ENCODE measurements at places on chromosomes 7 and 10.
A peak's percentile ranks its signal among the peaks of the same experiment; 100 is the strongest.

GRCh38 chr10:18333621-18334020 lies 193.4 kb downstream of the CACNB2 start:
- no peak for DNase-seq

DNA sequence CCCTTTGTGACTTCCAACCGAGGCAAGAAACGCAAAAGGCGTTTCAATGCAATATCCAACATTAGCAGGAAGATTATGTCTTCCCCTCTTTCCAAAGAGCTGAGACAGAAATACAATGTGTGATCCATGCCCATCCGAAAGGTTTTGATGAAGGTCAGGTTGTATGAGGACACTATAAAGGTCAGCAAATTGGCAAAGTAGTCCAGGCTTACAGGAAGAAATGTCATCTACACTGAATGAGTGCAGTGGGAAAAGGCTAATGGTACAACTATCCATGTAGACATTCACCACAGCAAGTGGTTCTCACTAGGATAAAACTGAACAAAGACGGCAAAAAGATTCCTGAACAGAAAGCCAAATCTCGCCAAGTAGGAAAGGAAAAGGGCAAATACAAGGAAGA lies 27.8 kb upstream of the DNA2 start:
- no peak for DNase-seq

DNA sequence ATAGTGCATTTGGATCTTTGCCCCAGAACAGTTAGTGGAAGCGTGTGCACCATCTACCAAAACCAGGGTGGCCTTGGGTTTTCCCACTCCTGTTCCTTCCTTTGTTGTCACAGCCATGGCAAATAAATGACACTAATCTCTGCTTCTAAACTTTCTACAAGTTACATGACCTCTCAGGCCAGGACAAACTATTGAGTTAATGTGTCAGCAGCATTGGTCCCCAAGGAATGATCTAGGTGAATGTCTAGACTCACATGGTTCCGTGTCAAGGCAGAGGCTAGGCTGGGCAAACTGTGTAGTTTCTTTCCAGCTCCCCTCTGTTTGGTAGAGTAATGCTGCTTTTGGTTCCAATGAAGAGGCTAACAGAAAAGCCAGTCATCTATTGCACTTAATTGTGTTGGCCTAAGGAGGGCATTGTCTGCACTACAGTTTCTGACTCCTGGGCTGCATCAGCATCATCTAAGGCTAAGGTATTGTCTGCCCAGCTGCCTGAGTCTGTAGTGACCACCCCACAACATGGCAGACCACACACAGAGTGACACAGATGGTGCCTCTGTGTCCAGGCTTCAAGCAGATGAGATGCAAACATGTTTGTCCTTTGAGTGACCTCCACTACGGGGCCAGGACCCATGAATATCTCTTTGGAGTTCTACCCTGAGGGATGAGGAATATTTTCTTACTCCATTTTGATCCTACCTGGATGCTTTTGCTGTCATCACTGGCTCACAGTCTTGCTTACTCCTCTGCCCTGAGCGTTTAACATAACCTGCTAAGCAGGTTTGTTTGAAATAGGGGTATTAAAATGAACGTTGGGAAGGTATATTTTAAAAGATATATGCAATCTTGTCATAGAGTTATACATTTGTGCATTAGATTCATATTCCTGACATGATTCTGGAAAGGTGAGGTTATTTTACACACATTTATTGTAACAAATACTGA lies 1.7 kb downstream of the CYP3A4 start:
- DNase-seq: no peak

DNA sequence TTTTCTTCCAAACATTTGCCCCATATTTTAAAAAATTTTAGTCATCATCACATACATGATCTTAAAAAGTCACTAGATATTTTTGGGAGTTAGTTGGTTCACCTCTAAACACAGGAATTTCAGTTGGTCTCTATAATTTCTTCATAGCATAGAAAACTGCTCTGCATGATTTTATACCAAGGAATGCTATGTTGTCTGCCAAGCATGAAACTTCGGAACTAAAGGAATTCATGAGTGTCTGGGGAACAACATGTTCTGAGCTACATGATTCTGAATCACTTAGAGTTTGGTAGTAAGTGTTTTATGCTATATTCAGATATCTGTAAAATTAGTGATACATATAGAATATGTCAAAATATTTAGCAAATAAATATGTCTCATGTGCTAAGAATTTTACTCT lies 957.8 kb downstream of the GATA3 start:
- no peak for DNase-seq

DNA sequence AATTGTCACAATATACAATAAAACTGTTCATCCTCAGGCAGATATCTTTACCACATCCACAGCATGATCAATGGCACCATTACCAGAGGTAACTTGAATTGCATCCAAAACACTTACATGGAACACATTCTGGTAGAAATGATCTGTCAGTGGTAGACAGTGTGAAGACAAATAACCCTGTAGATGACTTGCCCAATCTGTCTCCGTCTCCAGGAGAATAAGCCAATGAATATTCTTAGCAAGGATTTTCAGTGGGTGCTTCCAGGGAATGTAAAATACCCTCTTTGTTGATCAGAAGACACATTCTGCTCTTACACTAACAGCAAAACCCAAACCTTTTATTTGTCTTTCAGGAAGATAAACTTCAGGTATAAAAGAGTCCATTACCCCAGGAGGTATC lies 43.8 kb downstream of the VWC2 start:
- no peak for DNase-seq

GRCh38 chr10:30349967-30350735 lies 1.1 kb upstream of the MTPAP start:
- peak; percentile 11 for DNase-seq

- DNase-seq: no peak
Observed at GRCh38 chr10:89837165-89838043, 136.0 kb downstream of the KIF20B start.

GRCh38 chr7:7329326-7329725 lies 147.0 kb downstream of the C1GALT1 start:
- no peak for DNase-seq

GRCh38 chr7:151518105-151518946 lies 1.4 kb downstream of the RHEB start:
- DNase-seq: peak; percentile 77

- DNase-seq: no peak
Observed at GRCh38 chr7:25196132-25196896, 32.0 kb downstream of the NPVF start.

DNA sequence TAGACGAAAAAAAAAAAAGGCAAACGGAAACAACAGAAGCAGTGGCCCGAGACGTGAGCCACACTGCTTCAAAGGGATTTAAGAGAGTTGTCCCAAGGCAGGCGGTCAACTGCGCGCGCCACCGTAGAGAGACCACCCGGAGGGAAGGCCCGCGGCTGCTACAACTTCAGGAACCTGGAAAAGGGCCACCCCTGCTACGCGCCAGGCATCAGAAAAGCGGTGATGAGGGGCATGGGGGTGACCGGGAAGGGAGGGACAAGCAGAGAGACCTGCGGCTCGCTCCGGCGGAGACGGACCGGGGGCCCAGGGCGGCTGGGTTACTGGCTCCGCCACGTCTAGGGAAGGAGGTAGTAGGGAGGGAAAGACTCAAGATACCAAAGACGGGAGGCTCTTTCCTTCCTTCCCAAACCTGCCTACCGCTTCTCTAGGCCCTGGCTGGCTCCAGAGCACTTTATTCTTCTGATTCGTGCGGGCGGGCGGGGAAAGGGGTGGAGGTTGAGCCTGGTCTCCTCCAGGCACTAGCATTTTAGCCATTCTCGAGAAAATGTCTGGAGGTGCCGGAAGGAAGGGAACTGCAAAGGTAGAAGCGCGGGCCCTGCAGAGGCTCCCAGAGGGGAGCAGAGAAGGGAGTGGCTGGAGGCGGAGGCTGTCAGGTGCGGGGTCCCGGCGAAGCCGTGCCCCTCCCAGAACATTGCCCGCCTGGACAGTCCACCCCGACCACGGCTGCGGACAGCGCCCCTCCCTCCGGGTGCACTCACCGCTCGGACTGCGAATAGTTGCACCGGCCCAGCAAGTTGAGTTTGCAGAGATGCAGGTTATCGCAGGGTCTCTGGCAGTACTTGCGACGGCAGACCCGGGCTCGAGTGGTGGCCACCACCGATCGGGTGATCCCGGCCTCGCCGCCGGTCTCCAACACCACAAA lies 993 bp downstream of the ZC3HAV1 start:
- DNase-seq: peak; percentile 65

GRCh38 chr7:70940597-70940996 lies 191.3 kb upstream of the GALNT17 start:
- DNase-seq: no peak

- no peak for DNase-seq
Observed at GRCh38 chr7:92749327-92749755, 87.0 kb downstream of the CDK6 start.

GRCh38 chr10:30722956-30723620 lies 93.5 kb upstream of the LYZL2 start:
- peak; percentile 39 for DNase-seq

DNA sequence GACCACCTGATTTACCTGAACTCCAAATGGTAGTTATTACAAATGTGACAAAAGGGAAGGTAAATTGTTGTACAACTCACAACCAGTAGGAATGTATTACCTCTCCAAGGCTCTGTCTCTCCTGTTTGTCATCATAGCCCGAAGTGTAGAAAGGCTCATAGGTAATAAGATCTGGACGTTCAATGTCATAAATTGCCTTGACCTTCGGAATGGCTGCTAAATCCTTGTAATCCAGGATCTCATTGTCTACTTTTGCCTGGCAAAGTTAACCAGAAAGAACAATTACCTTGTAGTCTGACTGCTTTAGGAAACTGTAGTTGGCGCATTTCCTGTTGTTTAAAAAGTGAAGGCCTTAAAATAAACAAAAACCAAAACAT lies 68.6 kb upstream of the AFAP1L2 start:
- DNase-seq: no peak

DNA sequence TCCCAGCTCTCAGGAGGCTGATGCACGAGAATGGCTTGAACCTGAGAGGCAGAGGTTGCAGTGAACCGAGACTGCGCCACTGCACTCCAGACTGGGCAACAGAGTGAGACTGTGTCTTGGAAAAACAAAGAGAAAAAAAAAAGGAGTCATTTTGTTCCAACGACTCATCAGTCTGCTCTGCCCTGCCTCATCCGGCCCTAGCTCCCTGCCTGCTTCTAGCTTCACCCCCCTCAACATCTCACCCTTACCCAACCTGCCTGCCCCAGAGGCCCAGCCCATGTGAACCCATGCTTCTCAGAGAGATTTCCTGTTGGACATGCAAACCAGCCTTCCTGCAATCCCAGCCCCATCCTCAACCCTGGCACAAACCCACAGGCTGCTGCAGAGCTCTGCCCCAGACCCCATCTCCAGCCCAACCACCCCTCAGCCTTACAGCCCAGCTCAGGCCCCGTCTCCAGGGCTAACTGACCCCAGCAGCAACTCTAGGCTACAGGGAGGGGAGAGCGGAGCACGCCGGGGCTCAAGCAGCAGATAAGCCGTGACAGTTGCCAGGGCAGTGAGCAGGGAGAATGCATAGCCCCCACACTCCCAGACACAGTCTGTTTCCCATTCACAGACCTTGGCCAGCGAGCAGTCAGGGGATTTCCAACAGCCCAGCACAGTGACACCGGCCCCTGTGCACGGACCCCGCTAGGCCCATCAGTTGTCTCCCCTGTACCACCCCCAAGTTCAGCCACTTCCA lies 86.0 kb upstream of the KCTD7 start:
- DNase-seq: no peak

- no peak for DNase-seq
Observed at GRCh38 chr7:106466867-106467266, 182.1 kb upstream of the NAMPT start.

DNA sequence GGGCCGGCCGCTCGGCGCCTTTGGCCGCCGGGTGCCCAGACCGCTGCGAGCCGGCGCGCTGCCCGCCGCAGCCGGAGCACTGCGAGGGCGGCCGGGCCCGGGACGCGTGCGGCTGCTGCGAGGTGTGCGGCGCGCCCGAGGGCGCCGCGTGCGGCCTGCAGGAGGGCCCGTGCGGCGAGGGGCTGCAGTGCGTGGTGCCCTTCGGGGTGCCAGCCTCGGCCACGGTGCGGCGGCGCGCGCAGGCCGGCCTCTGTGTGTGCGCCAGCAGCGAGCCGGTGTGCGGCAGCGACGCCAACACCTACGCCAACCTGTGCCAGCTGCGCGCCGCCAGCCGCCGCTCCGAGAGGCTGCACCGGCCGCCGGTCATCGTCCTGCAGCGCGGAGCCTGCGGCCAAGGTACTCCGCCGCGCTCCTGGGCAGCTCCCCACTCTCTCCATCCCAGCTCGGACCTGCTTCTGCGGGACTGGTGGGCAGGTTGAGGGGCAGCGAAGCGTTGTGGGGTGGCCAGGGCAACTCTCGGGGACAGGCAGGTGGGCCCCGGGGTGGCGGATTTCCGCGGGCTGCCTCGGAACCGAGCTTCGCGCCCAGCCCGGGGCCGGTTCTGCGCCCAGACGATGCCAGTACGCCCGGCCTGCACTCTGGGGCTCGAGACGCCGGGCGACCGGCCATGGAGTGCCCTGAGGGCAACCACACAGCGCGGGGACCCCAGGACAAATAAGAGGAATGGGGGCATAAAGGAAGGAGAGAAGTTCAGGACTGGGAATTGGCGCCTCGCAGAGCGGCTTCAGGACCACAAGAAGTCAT lies 578 bp downstream of the HTRA1 start:
- no peak for DNase-seq

DNA sequence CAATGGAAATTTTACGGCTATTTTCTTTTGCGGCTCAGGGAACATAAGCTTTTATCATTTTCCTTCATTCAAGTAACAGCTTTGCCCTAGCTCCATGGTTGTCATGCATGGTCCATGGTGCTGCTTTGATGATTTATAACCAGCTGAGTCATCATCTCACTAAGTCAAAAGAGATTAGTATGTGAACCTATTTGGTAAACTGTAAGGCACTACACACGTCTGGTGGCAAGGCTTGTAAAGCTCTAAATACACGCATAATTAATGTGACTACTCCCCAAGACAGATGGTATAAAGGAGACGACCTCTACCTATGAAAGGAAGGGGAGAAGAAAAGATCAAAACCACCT lies 340.2 kb downstream of the KCNMA1 start:
- DNase-seq: no peak

DNA sequence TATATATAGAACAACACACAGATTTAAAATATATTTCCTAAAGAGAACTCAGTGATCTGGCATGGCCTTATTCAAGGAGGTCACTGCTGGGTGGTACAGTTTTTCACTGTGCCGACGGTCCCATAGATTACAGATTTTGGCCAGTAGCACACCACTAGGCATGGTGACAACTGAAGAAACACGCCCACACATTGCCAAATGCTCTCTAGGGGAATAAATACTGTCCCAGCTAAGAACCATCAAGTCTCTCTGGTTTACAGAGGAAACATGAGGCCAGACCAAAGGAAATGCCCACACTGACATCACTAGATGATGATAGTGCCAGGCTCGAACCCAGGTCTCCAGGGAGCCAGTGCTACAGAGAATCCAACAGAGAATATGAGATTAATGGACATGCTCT lies 316.8 kb downstream of the ELMO1 start:
- peak; percentile 56 for DNase-seq

All from NB4 (cell line).